Activated naive CD4-positive, alpha-beta T cell treated with anti-CD3 and anti-CD28 coated beads, Interleukin-2, amount 10 ng/mL, durations not matched to agents 7 days and 5 days (primary cell): ENCODE measurements at places on chromosomes 3 and 15.

DNA sequence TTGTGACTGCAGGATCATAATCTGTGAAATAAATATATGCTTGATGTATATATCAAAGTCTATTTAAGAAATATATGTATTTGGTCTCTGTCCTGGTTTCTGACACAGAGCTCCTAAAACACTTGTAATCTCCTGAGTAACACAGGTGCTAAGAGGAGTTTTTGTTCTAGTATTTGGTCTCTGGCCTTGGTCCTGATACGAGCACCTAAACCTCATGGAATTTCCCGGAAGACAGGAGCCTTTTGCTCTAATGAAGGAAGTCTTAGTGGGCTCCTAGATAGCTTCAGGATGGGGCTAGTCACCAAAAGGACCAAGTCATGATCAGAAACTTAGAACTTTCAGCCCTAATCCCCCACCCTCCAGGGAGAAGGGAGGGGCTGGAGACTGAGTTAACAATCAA, 19.2 kb upstream of the MUSTN1 start:
- DNase-seq = no peak

- no peak for DNase-seq
These were observed 32.5 kb downstream of the ABHD5 start for GRCh38 chr3:43723121-43723734.

GRCh38 chr3:115800489-115801075, 177.3 kb downstream of the GAP43 start:
- DNase-seq = no peak

DNA sequence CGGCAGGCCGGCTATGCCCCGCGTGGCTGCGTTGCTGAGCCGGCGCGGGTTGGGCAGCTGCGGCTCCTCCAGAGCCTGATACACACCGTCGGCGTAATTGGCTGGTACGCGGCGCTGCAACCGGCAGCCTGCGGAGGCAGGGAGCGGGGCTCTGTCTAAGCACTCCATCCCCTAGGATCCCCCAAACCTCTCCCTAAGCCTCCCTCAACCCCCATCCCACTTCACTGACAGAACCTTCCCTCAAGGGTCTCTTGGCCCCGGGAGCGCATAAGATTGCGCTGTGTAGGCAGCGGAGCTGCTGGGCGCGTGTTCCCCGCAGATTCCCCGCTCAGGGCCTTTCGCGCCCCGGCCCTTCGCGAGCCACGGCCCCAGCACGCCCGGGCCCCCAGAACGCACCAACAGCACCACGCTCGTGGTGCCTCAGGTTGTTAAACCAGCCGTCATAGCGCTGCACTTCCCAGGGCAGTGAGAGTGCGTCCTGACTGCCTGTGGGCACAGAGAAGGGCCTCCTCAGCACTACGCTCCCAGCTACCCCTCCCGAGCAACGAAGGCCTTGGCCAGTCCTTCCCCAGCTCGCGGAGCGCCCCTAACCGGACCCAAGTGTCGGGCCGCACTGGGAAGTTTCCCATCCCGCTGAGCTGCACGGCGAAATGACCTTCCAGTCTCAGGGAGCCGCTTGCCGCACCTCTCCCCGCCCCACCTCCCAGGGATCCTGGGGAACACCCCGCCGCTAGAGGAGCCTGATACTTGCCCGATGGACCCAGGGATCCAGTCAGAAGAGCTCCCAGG, 1.2 kb downstream of the DUOX2 start:
- DNase-seq = no peak

DNA sequence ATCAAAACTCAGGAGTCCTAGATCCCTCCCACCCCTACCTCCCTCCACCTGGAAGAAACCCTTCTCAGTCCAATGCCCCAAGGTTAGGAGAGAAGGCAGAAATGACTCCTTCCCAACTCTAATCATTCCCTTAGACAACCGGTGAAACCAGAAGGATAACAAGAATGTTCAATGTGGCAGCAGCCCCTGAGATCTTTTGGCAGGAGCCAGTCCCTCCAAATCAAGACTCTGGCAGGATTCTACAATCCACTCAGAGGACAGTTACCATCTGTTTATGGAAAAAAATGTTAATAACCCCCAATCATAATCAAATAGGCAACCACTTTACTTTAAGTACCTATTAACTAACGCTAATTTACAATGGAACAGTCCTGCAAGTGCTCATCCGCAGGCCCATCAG, 136.5 kb downstream of the NTRK3 start:
- DNase-seq = no peak

DNA sequence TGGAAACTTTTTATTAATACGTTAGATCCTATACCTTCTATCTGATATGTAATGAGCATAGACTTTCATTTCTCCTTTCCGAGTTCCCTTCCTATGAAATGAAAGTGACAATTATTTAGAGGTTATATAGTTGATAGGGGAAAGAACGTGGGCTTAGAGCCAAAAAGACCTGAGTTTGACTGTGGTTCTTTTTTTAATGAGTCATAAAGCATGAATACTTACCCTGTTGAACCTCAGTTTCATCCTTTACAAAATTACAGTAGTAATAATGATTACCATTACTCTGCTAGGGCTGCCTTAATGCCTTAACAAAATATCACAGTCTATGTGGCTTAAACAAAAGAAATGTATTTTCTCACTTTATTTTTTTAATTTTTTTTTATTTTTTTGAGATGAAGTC, 75.9 kb downstream of the AGBL1 start:
- no peak for DNase-seq

DNA sequence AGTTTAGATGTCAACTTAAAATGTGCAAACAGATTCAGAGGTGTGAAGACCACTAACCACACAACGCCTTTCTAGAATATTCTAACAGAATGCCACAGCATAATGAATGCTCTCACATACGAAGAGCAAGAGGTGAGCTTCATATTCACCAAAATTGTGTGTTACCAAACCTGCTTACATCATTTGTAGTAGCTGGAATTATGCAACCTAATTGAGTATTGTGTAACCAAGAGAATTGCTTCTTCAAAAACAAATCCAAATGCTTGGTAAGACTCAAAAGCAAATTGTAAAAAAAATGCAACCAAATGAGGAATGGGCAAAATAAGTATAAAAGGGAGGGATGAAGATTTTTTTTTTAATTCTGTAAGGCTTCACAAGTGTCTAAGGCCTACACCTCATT, 160.7 kb downstream of the TAFA4 start:
- DNase-seq = no peak

GRCh38 chr3:134904776-134905646, 110.0 kb downstream of the EPHB1 start:
- no peak for DNase-seq

DNA sequence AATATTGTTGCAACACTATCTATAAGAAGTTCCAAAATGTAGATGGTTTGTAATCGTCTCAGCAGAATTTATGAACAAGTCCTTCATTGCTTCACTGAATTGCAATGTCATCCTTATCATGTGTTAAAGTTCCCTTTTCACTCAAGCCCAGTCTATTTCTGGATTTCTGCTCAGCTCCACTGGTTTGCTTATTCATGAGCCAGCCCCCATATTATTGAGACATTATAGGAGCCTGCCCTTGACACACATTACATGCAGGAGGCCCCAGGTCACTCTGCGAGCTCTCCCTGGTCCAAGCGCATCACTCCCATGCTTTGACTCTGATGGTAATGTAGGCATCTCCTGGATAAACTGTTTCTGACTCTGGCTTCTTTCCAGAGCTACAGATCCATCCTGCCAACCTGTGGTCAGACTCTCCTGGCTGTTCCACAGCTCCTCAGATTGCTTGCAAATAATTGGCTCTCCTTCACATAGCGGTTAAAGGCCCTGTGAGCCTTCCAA, 56.9 kb downstream of the ABTB1 start:
- DNase-seq = no peak
